ENCODE measurements at places on chromosomes 3 and 15.

GRCh38 chr3:146134348-146135117 lies 26.5 kb downstream of the PLOD2 start:
- no peak for DNase-seq

DNA sequence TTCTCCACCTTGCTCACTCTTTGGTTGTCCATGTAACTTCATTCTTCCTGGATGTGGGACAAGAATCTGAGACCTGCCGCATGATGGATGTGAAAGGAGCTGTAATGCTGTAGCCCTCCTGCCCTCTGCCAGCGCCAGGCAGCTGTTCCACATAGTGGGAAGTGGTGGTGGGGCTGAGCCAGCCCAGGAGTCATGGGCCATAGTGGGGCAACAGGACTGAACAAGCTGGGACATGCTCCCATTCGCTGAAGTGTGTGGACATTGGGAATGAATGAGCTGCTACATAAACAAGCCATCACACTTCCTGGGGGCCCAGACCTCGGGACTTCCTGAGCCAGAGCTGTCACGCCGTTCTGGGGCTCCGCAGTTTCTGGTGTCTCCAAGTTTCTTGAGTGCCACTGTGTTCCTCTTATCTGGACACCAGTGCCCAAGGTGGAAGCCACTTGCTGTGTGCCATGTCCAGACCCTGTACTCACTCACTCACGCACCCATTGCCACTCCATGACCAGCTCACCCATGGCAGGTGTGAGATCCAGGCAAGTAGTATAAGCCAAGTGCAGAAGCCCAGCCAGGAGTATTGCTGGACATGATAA lies 624.3 kb upstream of the EPHA6 start:
- DNase-seq = no peak

DNA sequence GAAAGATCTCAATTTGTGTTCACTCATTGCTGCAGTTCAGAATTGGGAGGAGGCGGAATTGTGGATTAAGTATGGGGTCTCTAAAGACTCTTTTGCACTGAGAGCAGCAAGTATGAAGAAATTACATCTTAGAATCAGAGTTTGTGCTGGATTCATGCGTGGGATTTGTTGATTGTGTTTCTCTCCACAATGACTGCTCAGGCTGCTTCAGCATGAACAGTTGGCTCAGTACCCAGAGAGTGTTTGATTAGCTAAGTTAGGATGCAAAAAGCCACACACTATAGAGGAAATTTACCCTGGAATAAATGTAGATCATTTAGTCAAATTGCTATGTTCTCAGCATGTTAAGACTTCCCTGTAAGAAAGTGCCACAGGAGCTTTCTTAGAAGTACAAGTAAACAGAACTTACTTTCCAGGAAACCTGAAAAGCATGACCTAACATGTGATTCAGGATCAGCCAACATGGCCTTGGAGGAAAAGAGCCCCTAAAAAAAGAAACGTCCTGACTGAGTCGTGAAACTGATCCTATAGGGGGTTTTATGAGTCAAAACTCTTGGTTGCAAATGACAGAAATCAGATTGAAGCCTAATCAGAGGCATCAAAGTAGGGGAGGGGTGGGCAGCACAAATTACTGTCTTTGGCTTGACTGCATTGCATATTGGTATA lies 32.6 kb downstream of the HHLA2 start:
- DNase-seq = no peak

DNA sequence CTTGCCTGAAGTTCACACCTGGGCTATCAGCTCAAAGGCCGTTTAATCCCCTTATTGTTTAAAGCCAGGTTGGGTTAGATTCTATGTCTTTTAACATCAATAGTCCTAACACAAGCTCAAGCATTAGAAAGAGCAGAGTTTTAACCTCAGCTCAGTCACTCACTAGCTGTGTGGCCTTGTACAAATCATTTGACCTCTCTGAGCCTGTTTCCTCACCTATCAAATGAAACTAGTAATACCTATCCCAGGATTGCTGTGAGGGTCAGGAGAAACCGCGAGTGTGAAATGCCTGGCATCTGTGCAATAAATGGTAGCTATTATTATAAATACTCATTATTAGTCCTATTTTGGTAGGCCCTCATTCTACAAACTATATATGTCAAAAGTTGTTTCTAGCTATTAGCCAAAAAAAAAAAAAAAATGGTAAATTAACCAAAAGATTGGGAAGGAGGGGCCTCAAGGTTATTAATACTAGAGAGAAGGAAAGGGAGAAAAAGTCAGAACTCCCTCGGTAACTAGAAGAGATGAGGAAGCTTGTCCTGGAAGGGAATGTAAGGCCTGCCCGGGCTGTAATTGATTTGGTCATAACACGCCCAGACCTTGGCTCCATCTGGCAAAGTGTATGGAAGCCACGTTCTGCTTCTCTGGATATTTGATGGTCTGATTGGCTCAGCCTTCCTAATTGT lies 510.5 kb upstream of the PROK2 start:
- DNase-seq = no peak

GRCh38 chr3:8197384-8197783 lies 304.2 kb upstream of the LMCD1 start:
- no peak for DNase-seq

GRCh38 chr3:128879991-128880390 lies 571 bp downstream of the ACAD9 start:
- no peak for DNase-seq

GRCh38 chr3:193782276-193782647 lies 189.3 kb downstream of the OPA1 start:
- no peak for DNase-seq

- no peak for DNase-seq
Observed at GRCh38 chr15:62992302-62992701, 50.2 kb upstream of the TPM1 start.

DNA sequence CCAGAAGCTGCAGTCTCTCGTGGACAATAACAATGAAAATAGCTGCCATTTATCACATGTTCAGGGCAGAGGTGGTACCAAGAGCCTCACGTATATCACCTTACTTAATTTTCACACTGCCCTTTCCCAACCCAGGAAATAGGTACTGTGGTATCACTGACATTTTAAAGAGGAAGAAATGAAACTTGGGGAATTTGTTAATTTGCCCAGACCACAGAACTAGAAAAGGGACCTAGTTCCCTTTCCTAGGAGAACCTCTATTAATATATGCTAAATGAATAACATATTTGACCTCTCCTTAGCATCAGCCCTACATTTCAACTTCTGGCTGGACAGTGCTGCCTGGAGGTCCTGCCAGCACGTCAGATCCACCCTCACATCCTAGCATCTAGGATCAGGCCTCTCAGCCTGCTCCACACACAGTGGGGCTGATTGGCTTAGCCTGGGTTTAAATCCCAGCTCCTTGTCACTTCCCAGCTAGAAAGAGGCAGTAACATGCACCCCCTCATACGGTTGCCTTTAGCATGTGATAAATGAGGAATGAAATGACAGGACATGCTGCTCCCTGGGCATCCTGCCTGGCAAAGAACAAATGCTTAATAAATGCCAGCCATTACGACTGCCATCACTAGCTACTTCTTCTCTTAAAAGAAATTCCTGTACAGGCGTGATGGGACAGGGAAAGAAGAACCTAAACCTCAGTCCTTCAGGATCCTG lies 95.1 kb upstream of the TNFAIP8L3 start:
- DNase-seq = no peak

GRCh38 chr3:9615003-9615628 lies 34.2 kb upstream of the MTMR14 start:
- no peak for DNase-seq

GRCh38 chr3:61221759-61222362 lies 29.4 kb downstream of the FHIT start:
- no peak for DNase-seq

DNA sequence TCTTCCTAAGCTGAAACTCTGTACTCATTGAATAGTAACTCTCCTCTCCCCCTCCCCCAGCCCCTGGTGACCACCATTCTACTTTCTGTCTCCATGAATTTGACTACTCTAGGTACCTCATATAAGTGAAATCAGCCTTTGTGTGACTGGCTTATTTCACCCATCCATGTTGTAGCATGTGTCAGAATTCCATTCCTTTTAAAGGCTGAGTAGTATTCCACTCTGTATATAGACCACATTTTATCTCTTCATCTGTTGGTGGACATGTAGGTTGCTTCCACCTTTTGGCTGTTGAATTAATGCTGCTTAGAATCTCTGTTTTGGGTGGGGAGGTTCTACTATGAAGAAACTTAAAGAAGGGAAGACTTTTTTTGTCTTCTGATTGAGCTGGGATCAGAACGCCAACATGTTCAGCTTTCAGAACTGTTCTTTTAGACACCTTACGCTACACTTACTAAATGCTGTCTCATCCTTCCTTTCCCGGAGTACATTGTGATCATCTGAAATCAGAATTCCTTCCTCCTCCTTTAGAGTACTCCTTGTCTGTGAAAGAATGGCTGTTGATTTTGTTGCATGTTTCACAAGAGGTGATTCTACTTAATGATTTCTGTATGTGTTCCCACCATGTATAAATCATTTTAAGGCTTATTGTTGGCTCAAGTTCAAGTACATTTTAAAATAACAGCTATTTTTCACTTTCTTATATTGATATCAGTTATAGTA lies 50.3 kb downstream of the MRPS25 start:
- DNase-seq = no peak

DNA sequence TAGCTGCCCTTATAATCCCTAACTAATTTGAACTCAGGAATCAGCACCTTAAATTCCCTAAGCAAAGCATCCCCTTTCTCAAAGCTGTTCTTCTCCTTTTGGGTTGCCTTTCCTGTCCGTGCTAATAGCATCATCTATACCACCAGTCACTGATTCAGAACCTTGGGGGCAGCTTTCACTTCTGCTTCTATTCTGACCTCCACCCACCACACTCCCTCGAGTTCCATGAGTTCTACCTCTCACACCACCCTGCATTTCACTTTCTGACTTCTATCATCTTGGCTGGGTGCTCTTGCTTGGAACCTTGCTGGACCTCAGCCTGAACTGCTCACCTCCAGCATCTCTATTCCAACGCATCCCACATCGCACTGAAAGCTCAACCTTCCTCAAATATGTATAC lies 55.4 kb upstream of the KCNMB2 start:
- DNase-seq = no peak

- no peak for DNase-seq
Observed at GRCh38 chr3:165635791-165636683, 201.2 kb downstream of the BCHE start.

GRCh38 chr15:29942143-29942542 lies 119.9 kb upstream of the TJP1 start:
- no peak for DNase-seq

- no peak for DNase-seq
Observed at GRCh38 chr3:14634763-14635400, 16.7 kb upstream of the CCDC174 start.

- no peak for DNase-seq
Observed at GRCh38 chr3:122964811-122965210, 62.8 kb downstream of the SEMA5B start.

- no peak for DNase-seq
Observed at GRCh38 chr3:52247409-52248164, 2.0 kb downstream of the PPM1M start.

GRCh38 chr15:69781411-69782125 lies 316.1 kb downstream of the TLE3 start:
- no peak for DNase-seq

DNA sequence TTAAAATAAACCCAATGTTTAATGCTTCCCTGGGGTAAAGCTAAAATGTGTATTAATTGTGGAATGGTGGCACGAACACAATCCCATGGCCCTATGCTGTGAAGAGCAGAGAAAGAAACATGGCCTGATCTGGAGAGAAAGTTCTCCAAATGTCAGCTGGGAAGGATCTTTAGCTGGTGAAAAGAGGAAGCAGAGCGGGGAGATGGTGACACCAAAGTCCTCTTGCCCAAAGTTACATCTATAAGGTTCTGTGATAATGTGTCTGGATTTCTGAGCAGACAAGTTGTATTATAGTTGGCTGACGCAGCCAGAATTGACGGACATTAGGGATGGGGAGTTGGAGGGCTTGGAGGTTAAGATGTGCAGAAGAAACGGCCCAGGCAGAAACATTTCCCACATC lies 196.2 kb downstream of the CHST2 start:
- no peak for DNase-seq

DNA sequence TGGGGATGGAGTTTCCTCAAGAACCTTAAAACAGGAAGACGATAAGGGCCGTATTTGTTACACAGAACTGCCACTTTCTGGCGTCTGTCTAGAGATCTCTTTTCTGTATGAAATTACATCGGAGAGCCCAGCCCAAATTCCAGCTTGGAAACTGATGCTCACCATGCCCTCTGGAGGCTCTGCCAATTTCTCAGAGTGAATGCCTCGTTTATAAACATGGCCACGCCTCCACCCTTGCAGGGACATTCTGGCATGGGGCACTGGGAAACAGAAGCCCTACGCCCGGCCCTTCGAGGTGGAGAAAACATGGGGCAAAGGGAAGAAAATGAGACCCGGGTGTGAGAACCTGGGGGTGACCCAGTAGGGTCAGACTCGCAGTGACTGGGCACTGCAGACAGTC lies 53.4 kb upstream of the SEC13 start:
- no peak for DNase-seq

DNA sequence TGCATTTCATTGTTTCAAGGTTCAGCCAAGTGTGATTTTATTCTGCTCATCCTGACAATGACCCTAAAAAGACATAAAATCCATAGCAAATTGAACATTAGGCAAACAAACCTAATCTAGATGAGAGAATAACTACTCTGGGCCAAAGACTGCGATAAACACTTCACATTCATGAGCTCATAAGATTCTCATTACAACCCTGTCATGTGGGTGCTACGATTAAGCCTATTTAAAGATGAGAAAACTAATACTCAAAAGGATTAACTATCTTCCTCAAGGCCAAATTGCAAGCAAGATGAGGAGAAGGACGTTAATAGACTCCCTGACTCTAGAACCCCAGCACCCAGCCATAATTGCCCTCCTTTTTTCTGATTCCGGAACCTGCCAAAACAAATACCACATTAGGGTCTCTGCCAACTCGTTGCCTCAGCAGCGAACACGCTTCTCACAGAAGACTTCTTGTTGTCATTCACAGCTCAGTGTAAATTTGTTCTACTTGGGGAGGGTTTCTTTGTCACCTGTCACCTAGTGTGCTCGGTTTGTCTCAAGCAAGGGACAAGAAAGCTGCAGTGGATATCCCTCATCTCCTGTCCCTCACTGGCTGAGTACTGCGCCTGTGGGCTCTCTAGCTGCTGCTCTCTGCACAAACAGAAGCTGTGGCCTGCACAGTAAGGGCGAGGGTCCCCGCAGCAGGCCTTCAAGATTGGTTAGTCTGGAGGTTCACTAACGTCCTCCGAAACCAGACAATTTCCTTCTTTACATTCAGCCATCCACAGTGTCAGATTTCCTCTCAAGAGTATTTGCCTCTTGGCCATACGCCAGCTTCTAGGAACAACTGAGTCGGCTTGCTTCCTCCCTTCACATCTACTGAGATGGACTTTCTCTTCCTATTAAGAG lies 200.0 kb upstream of the UBE2E2 start:
- no peak for DNase-seq
